ENCODE measurements at places on chromosomes 2 and 18.

- no peak for DNase-seq
Observed at GRCh38 chr18:40576507-40577115, 1378.4 kb upstream of the PIK3C3 start.

GRCh38 chr2:30217644-30218337 is 13.5 kb upstream of the LBH start:
- no peak for DNase-seq

- no peak for DNase-seq
Observed at GRCh38 chr2:58984731-58985130, 743.6 kb upstream of the FANCL start.

DNA sequence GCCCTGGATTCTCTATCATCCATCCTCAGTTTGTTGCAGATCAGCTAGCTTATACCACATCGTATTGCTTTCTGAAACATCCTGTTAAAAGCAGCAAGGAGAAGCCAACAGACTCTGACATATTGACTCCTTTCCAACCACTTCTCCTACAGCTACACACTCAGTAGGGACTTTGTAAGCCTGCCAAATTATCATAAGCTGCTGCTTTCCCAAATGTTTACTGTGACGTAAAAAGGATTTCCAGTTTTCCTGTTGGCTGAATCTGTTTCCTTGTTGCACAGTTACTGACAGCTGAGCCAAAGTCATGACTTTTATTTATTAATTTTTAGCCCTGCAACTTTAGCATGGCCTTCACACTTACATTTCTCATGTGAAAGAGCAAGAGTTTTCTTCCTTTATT is 294.3 kb downstream of the KCNJ3 start:
- DNase-seq: no peak

DNA sequence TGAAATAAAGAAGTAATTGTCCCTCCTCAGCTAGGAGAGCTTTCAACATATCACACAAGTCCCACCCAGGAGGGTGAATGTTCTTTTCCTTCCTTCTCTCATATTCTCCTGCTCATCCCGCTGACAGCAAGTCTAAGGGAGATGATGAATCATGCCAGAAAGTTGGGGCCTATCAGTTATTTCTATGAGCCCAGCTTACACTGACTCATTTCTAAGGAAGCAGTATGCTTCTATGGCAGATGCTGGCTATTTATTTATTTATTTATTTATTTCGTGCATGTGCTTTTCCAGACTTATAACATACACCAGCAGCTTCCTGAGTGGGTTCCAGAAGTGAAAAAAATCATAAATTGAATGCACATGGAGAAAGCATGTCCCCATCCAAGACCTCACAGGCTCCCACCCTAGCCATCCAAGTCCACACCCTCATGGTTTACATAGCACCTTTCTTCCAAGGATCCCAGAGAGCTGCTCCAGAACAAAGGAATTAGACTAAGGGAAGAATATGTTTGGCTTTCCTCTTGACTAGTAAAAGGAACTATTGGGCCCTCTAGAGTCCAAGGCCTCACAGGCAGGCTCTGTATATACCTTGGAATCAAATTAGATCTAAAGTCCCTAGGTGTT is 1074.2 kb upstream of the ZEB2 start:
- no peak for DNase-seq

GRCh38 chr2:10359731-10360329 is 57.1 kb downstream of the HPCAL1 start:
- no peak for DNase-seq

- DNase-seq: no peak
Observed at GRCh38 chr2:73575261-73575660, 67.0 kb downstream of the NAT8 start.

DNA sequence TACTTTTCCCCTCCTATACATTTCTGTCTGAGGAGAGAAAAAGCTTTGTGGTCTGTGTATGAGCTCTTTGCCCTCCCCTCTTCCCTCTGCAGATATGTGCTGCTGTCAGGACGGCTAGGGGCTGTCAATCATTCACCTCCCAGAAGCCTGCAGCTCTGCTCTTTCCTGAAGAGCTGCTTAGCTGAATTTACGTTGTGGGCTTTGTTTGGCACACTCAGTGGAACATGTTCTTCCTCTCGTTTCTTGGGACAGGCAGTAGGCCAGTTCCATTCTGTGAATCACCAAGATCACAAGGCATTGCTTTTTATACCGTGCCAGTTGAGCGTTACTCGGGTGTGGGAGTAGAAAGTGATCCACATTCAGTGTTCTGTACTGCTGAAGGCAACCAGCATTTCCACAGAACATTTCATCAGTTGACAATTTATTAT is 136.7 kb downstream of the LAMA3 start:
- no peak for DNase-seq

DNA sequence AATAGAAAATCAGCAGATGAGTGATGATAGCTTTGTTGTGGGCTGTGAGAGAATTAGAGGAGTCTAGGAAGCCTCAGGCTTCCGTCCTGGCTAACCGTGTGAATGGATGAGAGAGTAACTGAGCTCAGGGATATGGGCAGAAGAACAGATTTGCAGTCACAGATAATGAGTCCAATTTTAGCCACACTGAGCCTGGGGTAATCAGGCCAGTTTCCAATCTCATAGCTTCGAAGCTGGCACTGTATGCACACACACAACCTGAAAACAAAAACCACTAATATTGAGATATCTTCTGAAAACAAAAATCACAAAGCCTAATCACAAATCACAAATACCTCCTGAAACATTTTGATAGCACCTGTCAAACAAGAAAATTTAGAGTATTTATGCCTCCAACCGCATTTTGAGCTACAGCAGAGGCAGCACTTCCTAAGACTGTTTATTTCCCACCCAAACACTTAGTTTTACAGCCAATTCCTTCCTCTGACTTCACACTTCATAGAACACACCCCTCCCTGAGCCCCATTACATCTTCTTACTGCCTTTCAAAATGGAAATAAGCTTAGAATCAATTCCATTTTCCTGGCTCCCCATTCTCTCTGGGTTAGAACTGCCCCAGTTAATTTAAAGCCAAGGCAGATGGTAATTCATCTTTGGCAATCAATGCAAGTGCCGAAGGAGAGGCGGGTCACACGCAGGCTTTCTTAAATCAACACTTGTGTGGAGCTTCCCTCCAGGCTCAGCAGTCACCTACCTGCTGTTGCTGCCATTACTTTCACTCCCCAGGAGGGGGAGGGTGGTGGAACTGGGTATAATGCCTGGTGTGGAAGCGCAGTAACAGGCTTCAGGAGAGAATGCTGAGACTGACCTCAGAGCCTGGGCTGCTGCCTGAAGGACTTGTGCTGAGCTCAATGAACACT is 18.9 kb downstream of the TTR start:
- DNase-seq: no peak

DNA sequence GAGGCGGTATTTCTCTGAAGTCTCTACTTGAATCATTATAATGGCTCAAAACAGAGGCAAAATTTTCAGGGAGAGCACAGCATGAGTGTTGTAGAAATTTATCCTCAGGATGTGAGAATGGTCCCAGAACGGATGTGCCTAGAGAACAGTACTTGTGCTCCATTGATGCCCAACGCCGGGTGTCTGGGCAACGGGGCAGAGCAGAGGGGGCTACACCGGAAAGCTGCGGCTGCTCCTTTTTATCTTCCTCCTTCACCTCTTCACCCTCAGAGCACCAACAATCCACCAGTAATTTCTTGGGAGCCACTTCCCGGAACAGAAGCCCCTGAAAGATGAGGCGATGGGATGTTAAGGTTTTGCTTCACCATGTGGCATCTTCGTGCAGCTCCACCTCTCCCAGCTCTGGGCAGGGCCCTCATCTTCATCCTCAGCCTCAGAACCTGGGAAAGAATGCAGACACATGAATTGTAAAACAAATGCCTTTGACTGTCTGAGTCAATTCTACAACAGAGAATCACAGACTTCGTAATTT is 71.5 kb downstream of the PTGR3 start:
- DNase-seq: no peak

DNA sequence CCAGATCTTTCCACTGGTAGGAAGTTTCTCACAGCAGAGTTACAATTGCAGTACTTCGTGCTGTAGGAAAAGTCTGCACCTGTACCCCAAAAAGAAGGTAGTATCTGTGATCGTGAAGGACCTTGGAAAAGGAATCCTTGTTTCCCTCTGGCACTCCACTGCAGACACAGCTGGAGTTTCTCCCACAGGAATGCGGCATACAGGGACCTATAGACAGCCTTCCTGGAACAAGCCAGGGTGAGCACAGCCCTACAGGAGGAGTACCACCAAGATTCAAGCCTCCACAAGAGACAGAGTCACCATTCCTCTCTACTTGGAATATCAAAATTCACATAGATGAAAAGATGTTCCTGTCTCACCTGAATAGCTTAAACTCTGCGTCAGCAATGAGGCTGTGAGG is 372.4 kb downstream of the CMPK2 start:
- DNase-seq: no peak

- DNase-seq: no peak
Observed at GRCh38 chr2:40259900-40260299, 192.0 kb downstream of the SLC8A1 start.

DNA sequence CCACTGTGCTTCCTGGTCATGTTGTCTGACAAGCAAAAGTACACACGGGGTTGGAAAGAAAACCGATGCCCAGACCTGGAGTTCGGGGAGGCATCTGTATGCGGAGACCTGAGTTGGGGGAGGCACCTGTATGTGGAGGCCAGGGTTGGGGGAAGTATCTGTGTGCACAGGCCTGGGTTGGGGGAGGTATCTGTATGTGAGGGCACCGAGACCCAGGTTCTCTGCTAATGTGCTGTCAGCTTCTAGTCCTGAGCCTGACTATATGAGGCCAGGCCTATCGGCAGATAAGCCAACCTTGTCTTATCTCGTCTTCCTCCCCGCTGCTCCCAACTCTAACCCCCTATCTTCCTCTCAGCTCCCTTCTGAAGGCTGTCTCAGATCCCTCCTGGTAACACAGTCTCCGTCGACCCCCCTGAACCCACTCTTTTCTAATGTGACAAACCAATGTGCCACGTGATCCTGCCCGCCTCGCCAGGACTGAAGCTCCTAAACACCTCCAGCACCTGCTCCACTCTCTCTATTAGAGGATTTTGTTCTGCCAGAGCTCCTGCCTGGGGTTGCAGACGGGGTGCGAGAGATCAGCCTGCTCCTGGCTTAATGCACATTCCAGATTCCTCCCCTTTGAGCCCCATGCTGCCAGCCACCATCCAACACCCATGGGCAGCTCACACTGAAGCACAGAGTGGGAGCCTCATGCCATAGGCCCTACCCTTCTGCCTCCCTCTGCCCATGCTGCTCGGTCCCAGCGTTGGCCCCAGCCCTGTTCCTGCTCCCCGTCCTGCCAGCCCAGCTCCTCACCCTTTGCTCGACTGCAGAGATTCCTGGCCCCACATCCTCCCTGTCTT is 188.4 kb downstream of the SH3BP4 start:
- DNase-seq: no peak

GRCh38 chr18:59988098-59988706 is 88.4 kb downstream of the PMAIP1 start:
- DNase-seq: no peak

GRCh38 chr2:1899396-1899730 is 155.0 kb upstream of the PXDN start:
- DNase-seq: no peak

- no peak for DNase-seq
Observed at GRCh38 chr2:227127201-227127600, 36.8 kb downstream of the COL4A4 start.

DNA sequence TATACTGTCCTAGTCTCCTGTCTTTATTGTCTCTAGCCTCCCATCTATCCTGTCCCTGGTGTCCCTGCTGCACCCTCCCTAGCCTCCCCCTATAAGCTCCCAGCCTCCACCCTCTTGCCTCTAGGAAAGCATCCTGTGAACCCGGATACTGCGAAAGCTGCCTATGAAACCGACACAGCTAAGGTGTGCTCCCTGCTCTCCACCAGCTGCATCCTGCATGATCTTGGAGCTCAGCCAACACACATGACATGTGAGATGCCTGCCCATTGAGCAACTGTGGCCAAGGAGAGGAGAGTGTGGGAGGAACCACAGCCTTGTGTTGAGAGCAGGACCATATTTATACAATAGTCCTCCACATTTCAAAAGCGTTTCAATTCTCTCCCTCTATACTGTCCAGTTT is 187.1 kb downstream of the ZBTB7C start:
- DNase-seq: no peak

DNA sequence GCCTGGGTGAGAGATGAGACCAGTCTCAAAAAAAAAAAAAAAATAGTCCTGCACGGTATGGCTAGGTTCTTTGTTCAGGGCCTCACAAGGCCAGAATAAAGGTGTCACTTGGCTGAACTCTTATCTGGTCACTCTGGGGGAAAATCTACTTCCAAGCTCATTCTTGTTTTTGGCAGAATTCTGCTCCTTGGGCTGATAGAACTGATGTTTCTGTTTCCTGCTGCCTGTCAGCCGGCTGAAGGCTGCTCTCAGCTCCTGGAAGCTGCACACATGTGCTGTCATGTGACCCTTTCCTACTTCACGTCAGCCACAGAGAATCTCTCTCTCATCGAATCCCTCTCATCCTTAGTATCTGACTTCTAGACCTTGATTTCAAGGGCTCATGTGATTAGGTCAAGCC is 10.4 kb downstream of the CSRNP3 start:
- no peak for DNase-seq

DNA sequence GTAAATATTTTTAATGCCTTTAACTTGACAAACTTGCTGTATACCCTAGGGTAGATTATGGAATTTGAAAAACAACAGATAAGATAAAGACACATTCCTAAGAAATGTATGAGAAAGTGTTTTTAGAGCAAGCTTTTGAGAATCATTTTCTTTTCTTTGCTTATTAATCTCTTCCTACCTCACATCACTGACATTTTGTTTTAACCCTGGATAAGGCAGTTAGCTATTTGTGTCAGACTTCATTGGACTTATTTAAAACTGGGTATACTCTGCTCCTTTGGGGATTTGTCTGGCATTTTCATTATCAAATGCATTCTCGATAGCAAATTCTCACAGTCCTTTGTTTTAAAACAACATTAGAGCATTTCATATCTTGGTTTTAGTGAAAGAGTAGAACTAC is 17.2 kb downstream of the EML4 start:
- DNase-seq: no peak

GRCh38 chr2:96142217-96143113 is 2.8 kb downstream of the DUSP2 start:
- DNase-seq: no peak

DNA sequence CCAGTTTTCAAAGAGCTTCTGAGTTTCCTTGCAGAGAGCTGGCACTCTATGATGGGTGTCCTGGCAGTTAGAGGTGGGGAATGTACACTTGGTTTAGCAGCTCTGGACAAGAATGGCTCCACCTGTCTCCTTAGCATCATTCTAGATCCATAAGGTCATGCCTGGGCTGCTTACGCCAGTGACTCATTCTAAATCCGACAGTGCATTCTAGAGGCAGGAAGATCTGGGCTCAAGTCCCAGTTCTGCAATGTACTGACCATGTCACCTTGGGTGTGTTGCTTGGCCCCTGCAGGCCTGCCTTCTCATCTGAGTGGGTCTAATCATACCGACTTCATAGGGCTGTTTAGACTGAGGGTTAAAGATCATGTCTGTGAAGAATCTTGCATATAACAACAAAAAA is 46.5 kb downstream of the PTGR3 start:
- DNase-seq: no peak

- DNase-seq: no peak
Observed at GRCh38 chr18:59929621-59930295, 30.0 kb downstream of the PMAIP1 start.

- no peak for DNase-seq
Observed at GRCh38 chr18:68316636-68317035, 398.3 kb downstream of the TMX3 start.

- DNase-seq: no peak
Observed at GRCh38 chr2:220318037-220318436, 690.6 kb downstream of the SLC4A3 start.
